ENCODE measurements at places on chromosomes 4 and X.

DNA sequence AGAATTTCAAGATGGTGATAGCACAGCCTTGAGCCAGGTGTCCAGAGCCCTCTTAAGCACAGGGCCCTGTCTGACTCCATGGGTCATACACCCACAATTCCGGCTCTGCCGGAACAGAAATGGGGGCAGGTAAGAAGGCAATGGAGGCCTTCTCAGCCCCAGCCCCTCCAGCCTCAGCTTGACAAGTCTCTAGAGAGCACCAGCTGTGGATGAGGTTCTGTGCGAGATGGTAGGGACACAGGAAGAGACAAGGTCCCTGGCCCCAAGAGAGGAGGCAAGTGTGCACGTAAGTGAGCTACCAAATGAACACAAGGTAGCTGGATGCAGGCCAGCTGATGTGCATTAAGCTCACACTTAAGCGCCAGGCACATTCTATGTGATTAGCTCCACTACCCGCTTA is 2.4 kb upstream of the PRRG3 start:
- DNase-seq = no peak

DNA sequence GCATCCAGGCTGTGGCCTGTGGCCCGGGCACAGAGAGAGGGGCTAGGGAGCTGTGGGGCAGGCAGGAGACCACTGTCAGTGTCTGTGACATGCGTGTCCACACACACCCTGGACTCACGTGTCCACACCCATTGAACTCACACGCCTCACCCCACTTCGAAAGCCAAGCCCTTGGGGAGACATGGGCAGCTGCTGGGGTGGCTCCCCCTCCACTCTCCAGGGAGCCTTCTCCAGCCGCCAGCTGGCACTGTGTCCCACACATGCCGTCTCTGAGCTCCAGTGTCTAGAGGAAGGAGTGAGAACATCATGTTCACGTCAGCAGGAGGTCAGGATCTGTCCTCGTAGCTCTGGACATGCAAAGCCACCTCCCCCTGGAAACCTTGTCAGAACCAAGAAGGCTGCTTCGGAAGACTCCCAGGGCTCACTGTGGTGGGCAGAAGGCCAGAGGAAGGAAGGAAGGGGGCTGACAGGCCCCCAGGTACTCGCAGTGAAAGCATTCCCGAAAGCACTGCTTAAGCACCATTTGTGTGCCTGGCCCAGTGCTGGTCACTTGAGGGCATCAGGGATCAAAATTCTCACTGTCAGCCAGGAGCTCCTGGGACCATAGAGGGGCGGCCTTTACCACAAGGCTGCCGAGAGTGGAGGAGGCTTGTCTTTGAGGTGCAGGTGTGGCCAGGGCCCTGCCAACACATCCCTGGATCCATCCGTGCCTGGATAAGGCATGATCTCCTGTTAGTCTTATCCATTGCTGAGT is 61.4 kb downstream of the HTRA3 start:
- no peak for DNase-seq

GRCh38 chr4:171676555-171677215 is 136.5 kb upstream of the GALNTL6 start:
- no peak for DNase-seq

- peak; percentile 43 for DNase-seq
These were observed at the start of gene USP46 for GRCh38 chr4:52659001-52659721. Gene USP46, minus strand, starts transcription at chr4:52659301. Its CDS starts 151 bp downstream, at chr4:52659150.

GRCh38 chr4:152807294-152807829 is 27.6 kb downstream of the ARFIP1 start:
- DNase-seq = no peak

- DNase-seq = no peak
These were observed 764.7 kb downstream of the TRIML1 start for GRCh38 chr4:188903986-188904385.

DNA sequence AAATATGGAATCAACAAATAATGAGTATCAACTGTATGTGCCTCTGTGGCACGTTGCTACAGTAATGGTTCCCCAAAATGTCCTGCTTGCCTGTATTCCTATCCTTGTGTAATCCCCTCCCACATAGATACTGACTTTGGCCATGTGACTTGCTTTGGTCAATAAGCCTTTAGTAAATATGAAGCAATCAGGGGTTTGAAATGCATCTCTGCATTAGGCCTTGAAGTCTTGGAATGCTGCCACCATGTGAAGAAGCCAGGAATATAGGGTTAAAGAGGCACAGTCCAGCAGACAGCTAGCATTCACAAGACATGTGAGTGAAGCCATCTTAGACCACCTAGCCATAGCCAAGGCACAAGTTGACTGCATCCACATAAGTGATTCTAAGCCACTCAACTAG is 190.9 kb downstream of the GABRB1 start:
- no peak for DNase-seq

GRCh38 chr4:47368211-47368610 is 95.3 kb downstream of the COMMD8 start:
- DNase-seq = no peak

DNA sequence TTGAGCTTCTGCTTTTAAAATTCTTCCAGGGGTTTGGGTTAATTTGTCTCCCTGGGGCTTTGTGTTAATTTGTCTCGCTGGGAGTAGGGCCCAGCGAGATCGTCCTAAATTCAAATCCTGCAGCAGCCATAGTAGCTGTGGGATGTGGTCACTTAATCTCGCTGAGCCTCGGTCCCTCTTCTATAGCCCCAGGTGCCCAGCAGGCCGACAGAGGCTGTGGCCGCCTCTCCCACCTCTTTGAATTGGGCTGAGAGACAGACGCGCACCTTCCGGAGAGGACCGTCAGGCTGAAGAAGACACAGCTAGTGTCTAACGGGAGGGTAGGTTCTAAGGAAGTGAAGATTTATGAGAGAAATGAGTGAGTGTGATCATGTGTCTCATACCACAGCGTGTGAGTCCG is 15.7 kb upstream of the WFS1 start:
- DNase-seq = no peak

- DNase-seq = no peak
These were observed 32.4 kb upstream of the RBPJ start for GRCh38 chr4:26288355-26288909.

DNA sequence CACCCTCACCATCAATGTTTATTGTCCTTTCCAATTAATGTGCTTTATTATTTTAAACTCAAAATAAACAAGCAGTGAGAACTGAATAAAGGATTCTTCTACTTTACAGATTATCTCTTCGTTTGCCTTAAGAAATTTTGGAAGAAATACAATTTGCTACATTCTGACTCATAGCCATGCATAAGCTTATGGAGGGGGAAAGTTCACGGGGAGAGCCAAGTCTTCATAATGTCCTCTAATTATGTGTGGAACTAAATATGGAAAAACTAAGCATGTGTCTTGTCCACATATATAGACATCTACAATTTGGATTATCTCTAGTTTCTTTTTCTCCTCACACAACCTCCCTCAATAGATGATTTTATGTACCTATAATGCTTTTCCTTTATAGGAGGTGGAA is 17.5 kb downstream of the CXCL13 start:
- DNase-seq = no peak

- DNase-seq = no peak
These were observed 617 bp upstream of the MRFAP1L1 start for GRCh38 chr4:6710282-6710681.

- DNase-seq = no peak
These were observed 82.9 kb downstream of the CLCN4 start for GRCh38 chrX:10239611-10240064.

DNA sequence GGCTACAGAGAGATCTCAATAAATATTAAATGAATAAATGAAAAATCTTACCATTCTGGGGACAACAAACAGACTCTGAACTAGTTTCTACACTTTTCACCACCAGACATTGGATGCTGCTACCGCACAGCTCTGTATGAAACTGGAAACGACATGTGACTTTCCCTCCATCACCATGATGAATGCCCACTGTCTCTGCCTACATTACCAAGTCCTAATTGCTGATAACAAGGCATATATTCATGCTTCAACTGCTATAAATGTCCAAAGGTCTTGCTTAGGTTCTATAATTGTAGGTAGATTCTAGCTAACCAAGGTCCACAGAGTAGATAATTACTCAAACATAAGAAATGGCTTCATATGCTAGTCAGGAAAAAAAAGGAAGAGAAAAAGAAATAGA is 399.4 kb upstream of the ADGRL3 start:
- no peak for DNase-seq

DNA sequence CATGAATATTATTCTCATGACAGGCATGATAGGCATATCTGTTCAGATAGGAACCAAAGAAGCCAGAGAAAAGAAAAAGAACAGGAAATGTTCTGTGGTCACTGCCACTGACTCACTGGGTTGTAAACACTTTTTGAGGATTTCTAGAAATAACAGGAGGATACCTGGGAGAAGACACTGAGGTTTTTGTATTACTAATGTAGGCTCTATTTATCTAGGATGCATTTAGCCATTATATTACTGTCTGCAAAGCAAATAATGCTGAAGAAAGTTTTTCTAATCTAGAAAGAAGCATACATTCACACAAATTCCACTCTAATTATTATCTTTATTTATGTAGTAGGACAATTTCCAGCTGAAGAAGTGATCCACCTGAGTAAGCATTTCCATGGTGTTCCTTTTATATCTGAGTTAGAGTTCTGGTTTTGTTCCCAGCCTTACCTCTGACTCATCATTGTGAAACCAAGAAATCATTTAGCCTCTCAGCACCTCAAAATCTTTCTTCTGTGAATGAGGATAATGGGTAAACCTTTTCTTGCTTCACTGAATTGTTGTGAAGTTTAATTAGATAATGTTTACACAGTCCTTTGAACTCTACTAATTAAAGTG is 40.2 kb upstream of the EPGN start:
- no peak for DNase-seq

GRCh38 chrX:97843200-97843811 is 959.6 kb downstream of the RPA4 start:
- no peak for DNase-seq

DNA sequence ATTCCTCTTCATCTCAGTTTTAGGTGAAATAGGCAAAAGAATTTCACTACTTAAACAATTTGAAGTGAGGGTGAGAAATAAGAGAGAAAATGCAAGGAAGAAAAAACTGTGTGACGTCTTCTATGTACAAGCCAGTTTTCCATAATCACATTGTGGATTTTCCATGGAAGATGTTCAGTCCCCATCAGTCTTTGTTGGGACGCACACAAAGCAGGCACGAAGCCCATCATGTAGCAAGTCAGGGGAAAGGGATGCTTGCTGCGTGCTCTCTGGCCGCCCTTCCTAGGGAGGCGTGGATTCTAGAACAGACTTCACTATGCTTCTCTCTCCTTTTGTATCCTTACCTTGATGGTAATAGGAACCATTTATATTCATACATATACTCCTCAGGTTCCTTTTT is 54.7 kb downstream of the RBPJ start:
- no peak for DNase-seq

DNA sequence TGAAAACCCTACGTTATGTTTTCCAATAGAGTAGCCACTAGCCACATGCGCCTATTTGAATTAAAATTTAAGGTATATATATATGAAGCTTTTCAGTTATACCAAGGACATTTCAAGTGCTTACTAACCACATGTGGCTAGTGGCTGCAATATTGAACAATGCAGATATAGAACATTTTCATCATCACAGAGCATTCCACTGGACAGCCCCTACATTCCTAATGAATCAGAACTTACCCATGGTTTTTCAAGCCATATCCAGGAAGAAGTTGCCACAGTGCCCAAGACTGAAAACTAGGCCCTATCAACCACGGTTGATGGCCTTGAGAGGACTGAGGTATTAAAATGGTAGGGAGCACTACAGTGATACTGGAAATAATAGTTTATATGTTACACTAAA is 29.7 kb downstream of the NEK1 start:
- DNase-seq = no peak

DNA sequence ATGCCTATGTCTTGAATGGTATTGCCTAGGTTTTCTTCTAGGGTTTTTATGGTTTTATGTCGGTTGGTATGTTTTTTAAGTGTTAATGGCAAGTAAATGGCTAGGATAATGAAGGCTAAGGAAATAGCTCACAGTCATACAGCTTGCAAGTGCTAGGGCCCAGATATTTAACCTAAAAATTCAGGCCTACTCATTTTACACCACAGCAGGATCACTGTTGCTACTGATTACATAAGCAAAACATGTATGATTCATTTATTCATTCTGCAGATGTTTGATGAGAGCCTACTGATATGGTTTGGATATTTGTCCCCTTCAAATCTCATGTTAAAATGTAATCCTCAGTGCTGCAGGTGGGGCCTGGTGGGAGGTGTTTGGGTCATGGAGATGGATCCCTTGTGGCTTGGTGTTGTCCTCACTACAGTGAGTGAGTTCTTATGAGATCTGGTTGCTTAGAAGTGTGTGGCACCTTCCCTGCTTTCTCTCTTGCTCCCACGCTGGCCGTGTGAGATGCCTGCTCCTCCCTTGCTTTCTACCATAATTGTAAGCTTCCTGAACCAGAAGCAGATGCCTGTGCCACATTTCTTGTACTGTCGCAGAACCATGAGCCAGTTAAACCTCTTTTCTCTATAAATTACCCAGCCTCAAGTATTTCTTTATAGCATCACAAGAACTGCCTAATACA is 175.5 kb downstream of the MAPK10 start:
- DNase-seq = no peak

GRCh38 chrX:132676561-132677186 is 187.8 kb upstream of the MBNL3 start:
- no peak for DNase-seq

DNA sequence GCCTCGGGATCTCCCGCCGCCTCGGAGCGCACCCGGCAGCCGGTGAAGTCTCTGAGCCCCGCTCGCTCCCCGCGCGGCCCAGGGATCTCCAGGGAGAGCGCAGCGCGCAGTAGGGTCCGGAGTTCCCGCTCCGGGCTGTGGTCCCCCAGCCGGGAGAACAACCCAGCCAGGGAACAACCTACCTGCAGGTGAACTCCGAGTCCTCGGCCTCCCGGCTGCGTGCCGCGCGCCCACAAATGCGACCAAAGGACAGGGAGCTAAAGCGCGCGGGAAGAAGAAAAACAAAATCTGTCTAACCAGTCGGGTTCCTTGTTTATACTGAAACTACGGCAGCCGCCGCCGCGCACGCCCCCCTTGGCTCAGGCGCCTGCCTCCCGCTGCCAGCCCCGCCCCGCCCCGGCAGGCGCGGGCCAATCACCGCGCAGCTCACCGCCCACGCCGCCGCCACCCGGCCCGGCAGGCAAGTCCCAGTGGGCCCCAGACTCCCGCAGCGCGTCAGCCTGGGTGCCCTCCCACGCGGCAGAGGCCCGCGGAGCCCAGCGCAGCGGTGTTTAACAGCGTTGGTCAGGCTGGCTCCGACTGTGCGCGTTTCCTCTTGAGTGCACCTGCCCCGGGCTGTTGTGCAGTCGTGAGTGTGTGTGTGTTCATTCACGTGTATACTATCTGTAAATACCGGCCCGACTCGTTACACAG is at the start of gene RASGEF1B:
RASGEF1B (minus strand) TSS at position 320 of the 693 bp plus-strand sequence. CDS start 12,399 bp downstream, outside the sequence.
- DNase-seq = peak; percentile 65

GRCh38 chr4:176268963-176269362 is at the start of gene ASB5:
Gene ASB5, minus strand, starts transcription at chr4:176269222. Its CDS starts 114 bp downstream, at chr4:176269108.
- no peak for DNase-seq

DNA sequence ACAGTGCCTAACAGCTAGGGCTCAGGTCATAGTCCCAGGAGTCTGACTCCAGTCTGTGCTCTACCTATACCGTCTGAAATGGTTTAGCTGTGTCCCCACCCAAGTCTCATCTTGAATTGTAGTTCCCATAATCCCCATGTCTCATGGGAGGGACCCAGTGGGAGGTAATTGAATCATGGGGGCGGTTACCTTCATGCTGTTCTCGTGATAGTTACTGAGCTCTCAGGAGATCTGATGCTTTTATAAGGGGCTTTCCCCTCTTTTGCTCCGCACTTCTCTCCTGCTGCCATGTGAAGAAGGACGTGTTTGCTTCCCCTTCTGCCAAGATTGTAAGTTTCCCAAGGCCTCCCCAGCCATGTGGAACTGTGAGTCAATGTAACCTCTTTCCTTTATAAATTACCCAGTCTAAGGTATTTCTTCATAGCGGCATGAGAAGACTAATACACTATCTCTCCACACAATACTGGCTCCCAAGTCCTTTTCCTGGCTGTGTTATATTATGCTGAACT is 110.8 kb downstream of the AFAP1 start:
- no peak for DNase-seq

Measured in SHP77 (cell line).